ENCODE measurements at places on chromosomes 11 and 22.

DNA sequence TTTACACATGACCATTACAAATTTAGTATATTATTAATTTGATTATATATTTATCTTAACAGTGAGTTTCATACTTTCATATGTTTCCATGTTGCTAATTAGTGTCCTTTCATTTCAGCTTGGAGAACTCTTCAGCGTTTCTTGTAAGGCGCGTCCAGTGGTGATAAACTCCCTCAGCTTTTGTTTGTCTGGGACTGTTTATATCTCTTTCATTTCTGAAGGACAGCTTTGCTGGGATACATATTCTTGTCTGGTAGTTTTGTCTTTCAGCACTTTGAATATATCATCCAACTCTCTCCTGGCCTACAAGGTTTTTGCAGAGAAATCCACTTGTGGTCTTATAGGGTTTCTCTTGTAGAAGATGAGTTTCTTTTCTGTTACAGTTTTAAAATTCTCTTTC is 12.4 kb downstream of the BIRC2 start:
- no peak for DNase-seq

- DNase-seq = peak; percentile 64
Observed at GRCh38 chr22:27100789-27101188, 443.4 kb downstream of the MIAT start.

- DNase-seq = no peak
Observed at GRCh38 chr11:4589017-4589416, 4.8 kb upstream of the OR52I1 start.

- peak; percentile 50 for DNase-seq
Observed at GRCh38 chr11:59705294-59705693, 8.4 kb downstream of the OR10V1 start.

DNA sequence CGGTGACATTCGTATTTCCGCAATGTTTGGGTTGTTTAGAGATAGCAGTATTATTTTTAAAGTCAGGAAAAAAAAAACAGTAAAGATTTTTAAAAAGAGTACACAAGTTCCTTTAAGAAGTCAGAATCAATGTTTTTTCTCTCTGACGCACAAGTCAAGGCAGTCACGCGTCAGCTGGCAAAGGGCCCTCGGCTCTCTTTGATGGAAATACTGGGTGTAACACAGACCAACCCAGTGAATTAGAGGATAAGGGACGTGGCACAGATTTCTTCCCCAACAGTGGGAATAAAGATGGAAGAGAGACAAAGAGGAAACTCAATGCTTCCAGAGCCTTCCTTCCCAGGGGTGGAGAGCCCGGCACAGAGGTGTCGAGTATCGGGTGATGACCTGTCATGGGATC is 13.4 kb downstream of the ASCC2 start:
- no peak for DNase-seq

DNA sequence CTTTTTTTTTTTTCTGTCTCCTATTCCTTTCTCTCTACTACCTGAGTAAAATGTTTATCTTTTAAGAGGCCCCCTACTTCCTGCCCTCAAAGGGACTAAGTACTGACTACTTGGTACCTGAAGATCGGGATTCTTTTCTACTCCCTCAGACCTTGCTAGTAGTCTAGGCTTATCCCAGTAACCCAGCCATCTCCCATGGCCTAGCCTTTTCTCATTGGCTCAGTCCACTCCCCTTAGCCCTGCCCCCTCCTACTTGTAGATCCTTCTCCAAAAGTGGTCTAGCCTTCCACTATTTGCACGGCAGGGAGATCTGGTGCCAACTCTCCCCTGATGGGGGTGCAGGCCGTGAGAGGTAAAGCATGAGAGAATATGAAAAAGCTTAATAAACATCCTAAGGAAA is 133.7 kb downstream of the RCN1 start:
- DNase-seq = no peak

DNA sequence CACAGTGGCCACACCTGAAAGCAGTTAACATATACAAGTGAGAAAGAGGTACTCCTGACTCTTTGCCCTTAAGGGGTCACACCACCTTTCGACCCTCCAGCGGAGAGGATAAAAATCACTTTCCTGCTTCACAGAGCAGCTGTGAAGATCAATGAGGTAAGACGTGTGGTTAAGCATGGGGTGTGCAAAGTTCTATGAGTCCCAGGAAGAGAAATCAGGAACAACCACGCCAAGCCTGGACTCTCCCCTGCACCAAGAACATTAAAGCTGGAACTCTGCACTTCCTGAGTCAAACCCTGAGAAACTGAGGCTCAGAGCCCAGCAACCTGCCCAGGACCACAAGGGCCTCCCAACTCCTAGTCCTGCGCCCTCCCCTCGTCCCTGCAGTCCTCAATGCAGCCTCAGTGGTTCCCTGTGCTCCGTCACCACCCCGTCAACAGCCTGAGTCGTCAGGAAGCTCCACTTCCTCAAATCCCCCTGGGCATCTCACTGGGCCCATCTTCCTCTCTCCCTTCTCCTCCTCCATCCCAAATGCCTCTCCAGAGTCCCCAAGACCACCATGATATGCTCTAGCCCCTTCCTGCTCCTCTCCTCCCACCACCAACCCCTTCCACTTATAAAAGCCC is 17.7 kb downstream of the TNKS1BP1 start:
- no peak for DNase-seq

- DNase-seq = no peak
Observed at GRCh38 chr11:1460986-1461825, 25.4 kb downstream of the MOB2 start.

DNA sequence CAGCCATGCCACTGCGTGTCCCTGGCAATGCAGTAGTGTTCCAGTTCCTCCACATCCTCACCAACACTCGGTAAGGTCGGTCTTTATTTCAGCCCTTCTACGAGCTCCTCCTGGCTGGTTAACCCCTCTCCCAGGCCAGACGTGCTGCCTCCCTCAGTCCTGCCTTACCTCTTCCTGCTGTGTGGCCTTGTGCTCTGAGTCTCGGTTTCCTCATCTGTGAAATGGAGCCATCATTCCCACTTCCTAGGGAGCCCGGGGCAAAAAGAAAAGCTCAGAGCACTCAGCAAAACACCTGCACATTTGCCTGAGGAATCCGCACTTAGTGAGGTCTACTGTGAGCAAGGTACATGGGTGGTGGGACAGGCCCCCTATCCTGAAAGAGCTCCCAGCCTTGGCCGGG is 9.8 kb downstream of the TP53I11 start:
- no peak for DNase-seq

DNA sequence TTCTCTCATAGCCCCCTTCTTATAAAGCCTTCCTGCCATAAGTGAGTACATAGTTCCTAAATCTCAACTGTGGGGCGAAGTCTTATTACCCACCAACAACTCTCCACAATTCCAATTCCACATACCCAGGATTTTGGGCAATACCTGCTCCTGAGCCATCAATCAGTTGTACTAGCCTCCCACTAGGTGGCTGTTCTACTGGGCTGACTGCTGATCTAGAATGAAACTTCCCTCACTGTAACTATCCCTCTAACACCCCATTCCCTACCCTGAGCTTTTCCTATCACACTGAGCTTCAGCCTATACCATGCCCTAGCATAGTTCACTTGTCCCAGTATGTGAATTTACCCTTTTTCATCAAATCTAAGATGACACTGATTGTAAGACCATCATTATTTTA is 52.5 kb downstream of the RRAS2 start:
- no peak for DNase-seq

GRCh38 chr11:134414766-134415765 is 3.0 kb upstream of the B3GAT1 start:
- DNase-seq = no peak

- no peak for DNase-seq
Observed at GRCh38 chr11:75223954-75224643, 16.5 kb upstream of the TPBGL start.

DNA sequence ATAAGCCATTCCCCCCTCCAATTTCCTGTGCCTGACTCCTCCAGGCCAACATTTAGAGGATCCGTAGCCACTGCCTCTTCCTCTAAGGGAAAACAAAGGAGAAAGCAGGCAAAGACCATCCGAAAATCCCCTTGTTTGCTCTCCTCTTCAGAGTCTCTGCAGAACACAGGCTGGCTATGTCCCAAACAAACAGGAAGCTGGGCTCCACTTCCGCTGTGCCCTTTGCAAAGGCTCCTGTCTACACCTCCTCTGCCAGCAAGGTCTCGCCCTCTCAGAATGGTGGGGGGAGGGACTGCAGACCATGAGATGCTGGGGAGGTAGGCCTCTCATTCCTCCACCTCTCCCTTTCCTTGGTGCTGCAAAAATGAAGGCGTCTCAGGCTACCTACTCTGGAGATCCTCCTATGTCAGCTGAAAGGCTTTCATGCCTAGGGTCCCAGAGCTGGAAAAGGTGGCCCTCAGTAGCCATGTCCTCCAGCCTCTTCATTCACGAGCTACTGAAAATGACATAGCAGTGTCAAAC is 596.2 kb downstream of the BUD13 start:
- no peak for DNase-seq

DNA sequence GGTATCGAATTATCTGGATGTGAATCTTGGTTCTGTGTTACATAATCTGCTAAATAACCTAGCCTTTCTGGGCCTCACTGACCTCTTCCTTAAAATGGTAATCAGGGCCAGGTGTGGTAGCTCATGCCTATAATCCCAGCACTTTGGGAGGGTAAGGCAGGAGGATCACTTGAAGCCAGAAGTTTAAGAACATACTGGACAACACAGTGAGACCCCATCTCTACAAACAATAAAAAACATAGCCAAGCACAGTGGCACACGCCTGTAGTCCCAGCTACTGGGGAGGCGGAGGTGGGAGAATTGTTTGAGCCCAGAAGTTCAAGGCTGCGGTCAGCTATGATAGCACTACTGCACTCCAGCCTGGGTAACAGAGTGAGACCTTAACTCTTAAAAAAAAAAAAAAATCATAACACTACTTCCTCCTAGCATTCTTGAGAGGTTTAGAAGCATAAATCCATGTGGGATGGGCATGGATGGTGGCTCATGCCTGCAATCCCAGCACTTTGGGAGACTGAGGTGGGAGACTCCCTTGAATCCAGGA is 72.5 kb downstream of the C11orf65 start:
- no peak for DNase-seq

- peak; percentile 90 for DNase-seq
Observed at GRCh38 chr22:36541831-36542411, 13.0 kb upstream of the EIF3D start.

DNA sequence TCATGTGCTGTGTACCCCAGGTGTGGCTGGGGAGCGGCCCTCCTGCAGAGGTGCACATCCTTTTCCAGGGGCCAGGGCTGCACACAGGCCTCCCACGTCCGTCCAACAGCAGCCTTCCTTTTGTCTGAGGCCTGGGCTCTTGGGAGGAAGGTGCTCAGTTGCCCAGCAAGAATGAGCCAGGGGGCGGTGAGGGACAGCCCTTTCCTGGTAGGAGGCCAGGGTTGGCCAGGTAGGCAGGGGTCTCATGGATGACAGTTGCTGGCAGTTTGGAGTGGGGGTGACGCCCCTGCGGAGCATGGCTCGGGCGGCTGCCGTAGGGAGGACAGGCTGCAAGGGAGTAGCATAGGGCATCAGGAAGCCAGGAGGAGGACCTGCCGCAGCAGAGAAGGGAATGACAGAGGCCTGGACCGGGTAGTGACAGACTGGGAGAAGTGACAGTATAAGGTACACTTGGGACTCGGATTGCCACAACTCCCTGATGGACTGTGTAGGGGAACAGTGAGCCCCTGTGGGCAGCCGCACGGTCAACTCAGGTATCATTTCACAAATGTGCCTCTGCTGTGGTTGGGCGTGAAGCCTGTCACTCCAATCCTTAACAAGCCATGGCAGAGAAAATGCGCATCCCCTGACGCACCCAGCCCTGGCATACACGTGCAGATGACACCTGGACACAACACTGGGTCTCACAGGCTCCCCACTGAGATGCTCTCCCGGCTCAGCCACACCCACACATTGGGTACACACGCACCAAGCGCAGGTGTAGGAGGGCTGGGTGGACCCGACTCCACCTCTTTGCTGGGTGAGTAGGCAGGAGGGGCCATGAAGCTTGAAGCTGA is 79.7 kb downstream of the DGCR2 start:
- DNase-seq = no peak

- no peak for DNase-seq
Observed at GRCh38 chr11:121067962-121068647, 32.9 kb upstream of the TECTA start.

GRCh38 chr11:35363246-35363801 is 56.0 kb downstream of the SLC1A2 start:
- DNase-seq = no peak

GRCh38 chr11:44811841-44812448 is 85.2 kb downstream of the TSPAN18 start:
- no peak for DNase-seq

- no peak for DNase-seq
Observed at GRCh38 chr11:11446967-11447366, 93.9 kb upstream of the CSNK2A3 start.

DNA sequence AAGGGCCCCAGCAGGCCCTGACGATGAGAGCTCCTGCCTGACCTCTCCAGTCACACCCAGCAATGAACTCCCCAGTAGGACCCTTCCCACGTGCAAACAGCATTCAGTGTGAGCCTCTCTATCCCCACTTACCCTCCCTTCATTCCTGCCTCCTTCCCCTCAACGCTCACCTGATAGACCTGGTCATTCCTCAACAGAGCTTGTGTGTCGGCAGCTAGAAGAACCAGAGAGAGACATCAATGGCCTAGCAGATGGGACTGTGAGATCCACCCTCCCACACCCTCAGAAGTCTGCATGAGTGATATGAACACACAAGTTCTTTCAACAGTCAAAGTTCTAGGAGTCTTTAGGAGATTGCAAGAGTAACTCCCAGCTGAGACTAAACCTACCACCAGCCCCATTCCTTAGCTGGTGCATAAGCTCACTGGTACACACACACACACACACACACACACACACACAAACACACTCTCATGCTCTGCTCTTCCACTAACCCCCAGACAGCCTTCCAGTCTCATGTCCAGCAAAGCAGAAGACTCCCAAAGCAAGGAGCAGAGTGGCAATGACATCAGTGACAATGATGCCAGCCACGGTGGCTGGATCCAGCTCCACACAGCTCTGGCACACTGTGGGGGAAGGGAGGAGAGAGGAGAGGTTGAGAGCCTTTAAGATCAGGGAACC is 3.1 kb downstream of the CD3D start:
- DNase-seq = no peak

DNA sequence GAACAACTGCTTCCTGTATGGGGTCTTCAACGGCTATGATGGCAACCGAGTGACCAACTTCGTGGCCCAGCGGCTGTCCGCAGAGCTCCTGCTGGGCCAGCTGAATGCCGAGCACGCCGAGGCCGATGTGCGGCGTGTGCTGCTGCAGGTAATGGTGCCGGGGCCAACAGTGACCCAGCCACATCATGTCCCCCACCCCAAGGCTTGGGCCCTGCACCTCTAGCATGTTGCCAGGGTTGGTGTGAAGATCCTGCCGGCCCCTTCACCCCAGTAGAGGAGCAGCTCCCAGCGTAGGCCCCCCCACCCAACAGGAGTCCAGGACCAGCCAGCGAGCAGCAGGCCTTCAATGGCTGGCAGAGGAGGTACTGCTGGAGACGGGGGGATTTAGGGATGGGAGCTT is 15.9 kb downstream of the TAB1 start:
- DNase-seq = no peak

GRCh38 chr11:35855671-35856070 is 88.2 kb upstream of the LDLRAD3 start:
- DNase-seq = no peak

DNA sequence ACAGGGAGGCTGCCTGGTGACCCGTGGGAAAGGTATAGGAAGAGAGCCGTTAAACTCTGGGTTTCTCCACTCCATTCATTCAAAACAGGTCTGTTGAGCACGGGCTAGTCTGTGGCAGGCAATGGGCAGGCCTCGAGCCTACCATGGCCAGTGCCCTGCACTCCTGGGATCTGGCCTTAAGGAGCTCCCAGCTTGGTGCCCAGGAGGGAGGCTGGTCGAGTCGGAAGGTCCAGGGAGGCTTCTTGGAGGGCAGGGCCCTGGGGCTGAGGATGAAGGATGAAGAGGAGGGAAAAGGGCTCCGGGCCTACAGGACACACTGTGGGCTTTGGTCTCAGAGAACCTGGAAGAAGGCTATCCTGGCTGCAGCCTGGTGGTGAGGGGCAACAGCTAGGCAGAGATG is 41.9 kb upstream of the MN1 start:
- DNase-seq = no peak
